ENCODE measurements at places on chromosomes 12 and 14.

DNA sequence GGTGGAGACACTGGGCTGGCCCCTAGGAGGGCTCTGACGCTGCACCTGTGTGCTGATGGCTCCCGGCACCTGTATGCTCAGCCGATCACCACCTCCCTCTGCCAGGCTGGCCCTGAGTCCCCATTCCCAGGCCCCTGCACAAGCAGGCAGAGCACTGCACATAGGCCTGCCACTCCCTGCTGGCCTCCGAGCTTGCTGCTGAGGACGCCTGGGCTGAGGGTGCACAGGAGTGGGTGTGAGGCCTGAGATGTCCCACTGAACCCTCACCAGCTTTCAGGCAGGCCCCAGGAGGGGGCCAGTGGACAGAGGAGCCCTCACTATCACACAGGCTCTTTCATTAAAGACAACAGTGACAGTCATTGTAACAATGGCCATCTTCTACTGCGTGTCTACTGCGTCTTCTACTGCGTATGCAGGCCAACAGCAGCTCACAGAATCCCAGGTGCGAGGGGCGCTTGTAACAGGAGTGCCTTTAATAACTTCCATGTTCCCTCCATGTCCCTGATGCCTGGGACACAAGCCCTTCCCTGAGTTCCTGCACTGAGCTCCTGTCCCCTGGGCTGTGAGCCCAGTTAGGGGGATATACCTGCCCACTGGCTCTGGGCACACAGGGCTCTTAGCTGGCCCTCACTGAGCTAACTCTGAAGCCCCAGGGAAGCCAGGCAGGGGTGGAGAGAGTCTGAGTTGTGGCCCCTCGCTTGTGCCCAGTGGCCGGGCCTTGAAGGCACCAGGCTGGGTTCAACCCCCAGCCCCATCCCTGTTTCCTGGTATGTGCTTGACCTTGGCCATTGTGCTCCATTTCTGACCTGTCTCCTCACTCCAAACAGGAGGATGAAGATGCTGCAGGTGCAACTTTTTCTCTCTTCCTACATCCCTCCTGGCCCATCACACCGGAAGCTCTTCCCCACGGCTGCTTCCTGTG, 71.3 kb downstream of the PRIMA1 start:
- no peak overlapping the region for H3K4me3 ChIP-seq
- no peak overlapping the region for H3K27ac ChIP-seq
- no peak for DNase-seq
- H3K27me3 ChIP-seq: no peaks in the 10 kb centered on the region
- H3K4me1 ChIP-seq: no peaks in the 10 kb centered on the region

GRCh38 chr12:27566159-27566558, 42.2 kb downstream of the PPFIBP1 start:
- H3K36me3 ChIP-seq: no peaks in the 10 kb centered on the region
- DNase-seq: no peak
- no peak overlapping the region for H3K4me3 ChIP-seq
- H3K4me1 ChIP-seq: no peaks in the 10 kb centered on the region
- no peak overlapping the region for H3K27ac ChIP-seq

DNA sequence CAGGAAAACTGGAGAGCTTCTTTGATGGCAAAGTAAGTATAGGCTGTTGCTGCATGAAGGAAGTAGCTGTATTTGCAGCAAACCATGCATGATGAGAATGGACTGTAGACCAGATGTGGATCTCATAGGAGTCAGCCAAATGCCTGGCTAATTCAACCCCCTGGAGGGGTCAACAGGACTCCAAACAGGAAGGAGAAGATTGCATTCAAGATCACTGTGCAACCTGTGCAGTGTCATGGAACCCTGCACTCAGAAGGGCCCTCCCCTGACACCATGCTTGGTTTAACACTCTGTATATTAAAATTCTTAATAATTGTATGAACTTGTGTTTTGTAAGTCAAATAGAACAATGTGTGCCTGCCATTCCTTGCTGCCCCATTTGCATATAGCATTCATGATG, 225.1 kb upstream of the FSCB start:
- no peaks in the 10 kb centered on the region for H3K27me3 ChIP-seq
- no peak overlapping the region for H3K4me3 ChIP-seq

DNA sequence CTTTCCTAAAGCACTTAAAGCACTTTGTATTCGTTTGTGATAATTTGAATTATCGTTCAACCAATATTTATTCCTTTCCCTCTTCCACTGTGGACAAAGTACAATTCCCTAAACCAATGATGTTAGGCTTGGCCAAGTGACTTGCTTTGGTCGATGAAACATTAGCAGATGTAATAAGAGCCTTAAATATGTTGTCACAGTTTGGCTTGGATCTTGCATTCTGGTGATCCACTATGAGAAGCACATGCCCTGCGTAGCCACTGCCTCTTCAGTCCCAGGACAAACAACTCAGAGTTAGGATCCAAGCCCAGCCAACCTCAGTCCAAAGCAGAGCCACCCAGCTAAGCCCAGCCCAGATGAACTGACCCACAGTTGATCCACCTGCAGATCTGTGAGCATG, 8.4 kb upstream of the C12orf75 start:
- no peak overlapping the region for H3K27ac ChIP-seq
- no peaks in the 10 kb centered on the region for H3K4me1 ChIP-seq
- H3K36me3 ChIP-seq: no peaks in the 10 kb centered on the region
- no peaks in the 10 kb centered on the region for H3K27me3 ChIP-seq
- DNase-seq: no peak

DNA sequence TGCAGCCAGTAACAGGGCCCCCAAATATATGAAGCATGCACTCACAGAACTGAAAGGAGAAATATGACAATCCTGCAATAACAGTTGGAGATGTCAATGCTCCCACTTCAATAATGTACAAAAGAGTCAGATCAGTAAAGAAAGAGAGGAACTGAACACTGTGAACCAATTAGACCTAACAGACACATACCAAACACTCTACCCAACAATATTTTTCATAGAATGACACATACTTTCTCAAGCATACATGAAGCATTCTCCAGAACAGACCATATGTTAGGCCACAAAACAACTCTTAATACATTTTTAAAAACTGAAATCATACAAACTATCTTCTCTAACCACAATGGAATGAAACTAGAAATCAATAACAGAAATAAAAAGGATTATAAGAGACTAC, 80.2 kb downstream of the ELK3 start:
- no peak for DNase-seq
- no peaks in the 10 kb centered on the region for H3K27me3 ChIP-seq
- peaks cover 69% of the 10 kb centered on the region for H3K36me3 ChIP-seq
- H3K4me1 ChIP-seq: no peaks in the 10 kb centered on the region

DNA sequence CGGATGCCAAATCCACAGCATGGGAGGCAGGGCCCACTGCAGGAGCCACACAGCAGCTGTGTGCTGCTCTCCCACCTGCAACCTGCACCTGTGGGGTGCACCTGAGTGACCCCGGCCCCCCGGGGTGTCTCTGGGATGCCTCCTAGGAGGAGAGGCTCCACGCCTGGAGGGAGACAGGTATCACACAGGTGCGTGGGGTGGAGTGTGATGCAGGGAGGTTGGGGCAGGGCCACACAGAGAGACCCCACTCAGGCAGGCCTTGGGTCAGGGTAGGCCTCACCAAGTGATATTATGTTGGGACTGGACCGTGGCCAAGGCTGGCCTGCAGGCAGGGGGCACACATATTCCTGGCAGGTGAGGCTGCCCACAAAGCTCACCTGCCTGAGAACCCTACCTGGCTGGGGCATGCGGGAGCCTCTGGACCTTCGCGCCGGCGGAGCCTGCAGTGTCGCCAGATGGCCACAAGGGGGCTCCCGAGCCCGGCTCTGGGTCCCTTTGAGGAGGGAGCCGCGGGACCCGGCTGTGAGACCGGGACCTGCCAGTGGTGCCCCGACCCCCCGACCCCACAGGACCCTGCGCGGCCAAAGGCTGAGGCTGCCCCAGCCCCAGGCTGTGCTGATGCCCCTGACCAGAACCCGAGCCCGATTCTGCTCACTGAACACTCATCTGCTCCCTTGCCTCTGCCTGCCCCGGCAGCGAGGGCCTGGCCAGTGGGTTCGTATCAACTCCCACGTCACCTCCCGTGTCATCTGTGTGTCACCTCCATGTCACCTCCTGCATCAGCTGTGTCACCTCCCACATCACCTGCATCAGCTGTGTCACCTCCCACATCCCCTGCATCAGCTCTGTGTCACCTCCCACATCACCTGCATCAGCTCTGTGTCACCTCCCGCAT, 11.4 kb downstream of the TMEM121 start:
- H3K27me3 ChIP-seq: peaks cover 5% of the 10 kb centered on the region
- DNase-seq: peak; percentile 67
- H3K4me1 ChIP-seq: peaks cover 8% of the 10 kb centered on the region

DNA sequence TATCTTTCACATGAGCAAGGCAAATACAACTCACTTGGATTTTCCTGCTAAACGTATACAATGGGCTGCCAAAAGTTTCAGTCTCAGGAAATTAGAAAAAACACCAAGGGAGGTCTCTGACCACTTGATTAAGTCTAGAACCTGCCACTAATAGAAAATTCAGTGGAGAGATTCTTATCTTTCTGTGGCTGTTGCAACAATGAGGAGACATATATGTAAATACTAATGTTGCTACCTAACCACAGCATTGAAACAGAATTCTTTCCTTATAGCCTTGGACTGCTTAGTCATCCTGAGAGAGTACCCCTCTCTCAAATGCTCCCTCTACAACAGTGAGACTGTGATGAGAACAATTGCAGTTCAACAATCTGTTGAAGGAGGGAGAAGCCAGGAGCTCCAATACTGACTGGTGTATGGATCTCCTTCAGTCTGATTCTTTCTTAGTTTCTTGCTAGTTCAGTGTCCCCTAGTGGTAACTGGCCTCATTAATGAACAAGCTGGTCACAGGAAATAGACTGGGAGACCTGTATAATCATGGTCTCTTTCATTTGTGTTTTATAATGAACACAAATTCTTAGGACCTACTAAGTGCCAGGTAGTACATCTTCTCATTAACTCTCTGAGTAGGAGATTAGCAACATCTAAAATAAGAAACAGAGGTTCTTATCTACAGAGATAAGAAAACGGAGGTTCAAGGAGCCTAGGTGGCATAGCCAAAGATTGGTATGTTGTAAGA, 164.5 kb downstream of the SLC38A4 start:
- H3K4me1 ChIP-seq: no peaks in the 10 kb centered on the region
- no peak overlapping the region for H3K27ac ChIP-seq
- H3K27me3 ChIP-seq: no peaks in the 10 kb centered on the region
- DNase-seq: peak; percentile 67
- H3K36me3 ChIP-seq: no peaks in the 10 kb centered on the region
- H3K4me3 ChIP-seq: no peak overlapping the region

DNA sequence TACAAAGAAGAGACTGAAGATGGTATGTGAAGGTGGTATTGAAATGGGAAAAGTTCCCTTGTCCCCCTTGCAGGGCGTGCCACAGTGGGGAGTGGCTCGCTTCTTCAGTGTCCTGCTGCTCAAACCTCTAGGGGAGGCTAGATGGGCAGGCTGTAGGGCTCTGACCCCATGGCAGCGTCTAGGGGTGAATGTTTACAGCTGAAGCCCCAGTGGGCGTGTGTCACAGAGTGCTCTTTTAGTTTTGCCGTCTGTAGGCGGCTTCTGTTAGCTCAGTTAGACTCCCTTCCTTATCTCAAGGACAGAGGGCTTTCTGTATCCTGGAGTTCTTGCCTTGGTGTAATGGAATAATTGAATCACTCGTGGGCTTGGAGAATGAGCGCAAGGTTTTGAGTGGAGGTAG, 266.2 kb downstream of the RAD51B start:
- no peaks in the 10 kb centered on the region for H3K36me3 ChIP-seq
- no peak overlapping the region for H3K27ac ChIP-seq

GRCh38 chr12:22628228-22628627, 3.3 kb downstream of the ETNK1 start:
- no peak for DNase-seq
- H3K27me3 ChIP-seq: no peaks in the 10 kb centered on the region
- H3K36me3 ChIP-seq: peaks cover 3% of the 10 kb centered on the region

GRCh38 chr14:69696204-69696527, 70.8 kb upstream of the SRSF5 start:
- H3K27ac ChIP-seq: no peak overlapping the region
- DNase-seq: no peak
- H3K4me3 ChIP-seq: no peak overlapping the region
- no peaks in the 10 kb centered on the region for H3K27me3 ChIP-seq
- no peaks in the 10 kb centered on the region for H3K36me3 ChIP-seq

GRCh38 chr14:75236901-75237419, 41.7 kb upstream of the FOS start:
- H3K27me3 ChIP-seq: peaks cover 2% of the 10 kb centered on the region
- DNase-seq: no peak
- peaks cover 22% of the 10 kb centered on the region for H3K4me1 ChIP-seq
- no peaks in the 10 kb centered on the region for H3K36me3 ChIP-seq

GRCh38 chr12:25135531-25136154, 59.3 kb downstream of the DNAI7 start:
- no peaks in the 10 kb centered on the region for H3K36me3 ChIP-seq
- DNase-seq: no peak
- peaks cover 7% of the 10 kb centered on the region for H3K27me3 ChIP-seq
- H3K27ac ChIP-seq: no peak overlapping the region

DNA sequence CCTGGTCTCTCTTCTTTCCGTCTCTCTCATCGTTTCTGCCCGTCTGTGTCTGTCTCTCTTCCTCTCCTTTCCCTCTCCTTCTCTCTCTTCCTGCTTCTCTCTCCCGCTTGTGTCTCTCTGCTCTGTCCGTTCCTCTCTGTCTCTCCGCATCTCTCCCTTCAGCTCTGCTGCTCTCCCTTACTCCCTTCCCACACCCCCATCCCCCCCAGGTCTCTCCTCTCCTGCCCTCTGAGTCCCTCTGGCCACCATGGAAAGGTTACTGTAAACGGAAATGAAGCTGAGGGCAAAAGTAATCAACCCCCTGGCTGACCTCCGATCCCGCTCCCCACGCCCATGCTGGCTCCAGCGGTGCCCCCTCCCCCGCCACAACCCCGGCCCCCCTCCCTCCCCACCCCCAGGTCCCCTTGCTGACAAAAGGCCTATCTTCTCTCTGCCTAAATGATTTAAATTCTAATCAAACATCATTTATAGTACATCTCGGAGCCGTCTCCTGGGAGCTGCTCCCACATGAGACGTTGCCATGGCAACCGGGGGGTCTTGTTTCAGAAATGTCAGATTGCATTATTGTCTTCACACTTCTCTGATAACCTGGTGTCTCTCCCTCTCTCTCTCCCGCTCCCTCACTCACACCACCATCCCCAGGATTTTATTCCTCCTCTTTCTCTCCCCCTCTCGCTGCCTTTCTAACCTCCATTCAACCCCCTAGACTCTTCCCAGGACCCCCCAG, 203.8 kb downstream of the RBM19 start:
- no peak overlapping the region for H3K4me3 ChIP-seq
- peaks cover 8% of the 10 kb centered on the region for H3K27me3 ChIP-seq
- no peak for DNase-seq
- H3K36me3 ChIP-seq: no peaks in the 10 kb centered on the region
- H3K4me1 ChIP-seq: no peaks in the 10 kb centered on the region
- no peak overlapping the region for H3K27ac ChIP-seq

- no peak overlapping the region for H3K27ac ChIP-seq
- peaks cover 3% of the 10 kb centered on the region for H3K27me3 ChIP-seq
- H3K36me3 ChIP-seq: no peaks in the 10 kb centered on the region
- DNase-seq: no peak
- H3K4me1 ChIP-seq: no peaks in the 10 kb centered on the region
These were observed 103.8 kb upstream of the HMGA2 start for GRCh38 chr12:65720136-65721130.

- no peak overlapping the region for H3K4me3 ChIP-seq
- no peaks in the 10 kb centered on the region for H3K4me1 ChIP-seq
- no peak for DNase-seq
- H3K27ac ChIP-seq: no peak overlapping the region
These were observed 1.3 kb downstream of the MDGA2 start for GRCh38 chr14:47674148-47674542.
